ENCODE measurements at places on chromosomes 7 and 10.

GRCh38 chr10:22834471-22834870, 93.4 kb upstream of the ARMC3 start:
- DNase-seq = no peak

GRCh38 chr10:112526139-112526538, 79.1 kb downstream of the VTI1A start:
- peak; percentile 78 for DNase-seq

- DNase-seq = no peak
These were observed 4.1 kb downstream of the FHIP2A start for GRCh38 chr10:114825513-114826253.

DNA sequence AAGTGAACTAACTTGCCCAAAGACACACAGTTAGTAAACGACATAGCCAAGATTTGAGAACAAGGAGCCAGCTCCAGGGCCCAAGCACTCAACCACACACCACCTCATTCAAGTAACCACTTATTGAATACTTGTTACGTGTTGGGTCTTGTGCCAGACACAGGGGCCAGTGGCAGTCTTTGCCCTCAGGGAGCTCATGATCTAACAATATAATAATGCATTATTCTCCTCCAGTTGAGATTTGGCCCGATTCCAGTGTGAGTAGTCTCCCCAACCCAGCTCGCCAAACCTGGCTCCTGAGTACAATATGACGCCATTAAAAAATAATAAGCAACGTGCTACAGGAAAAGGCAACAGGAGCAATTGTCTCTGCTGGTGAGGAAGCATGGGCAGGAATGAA, 14.4 kb upstream of the STK17A start:
- no peak for DNase-seq

DNA sequence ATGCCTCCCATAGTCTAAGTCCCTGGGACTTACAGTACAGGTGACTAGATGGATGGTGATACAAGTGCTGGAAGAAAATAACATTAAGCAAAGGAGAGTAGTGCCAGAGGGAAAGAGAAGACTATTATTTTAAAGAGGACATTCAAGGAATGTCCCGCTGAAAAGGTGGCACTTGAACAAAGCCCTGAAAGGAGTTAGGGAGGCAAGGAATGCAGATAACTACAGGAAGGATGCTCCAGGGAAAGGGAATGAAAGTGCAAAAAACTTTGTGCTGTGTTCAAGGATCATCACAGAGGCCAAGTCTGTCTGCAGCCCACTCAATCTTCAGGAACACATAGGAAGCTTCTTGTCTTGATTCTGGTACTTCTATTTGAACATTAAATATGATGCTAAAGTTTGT, 14.9 kb downstream of the ANKMY2 start:
- DNase-seq = no peak

DNA sequence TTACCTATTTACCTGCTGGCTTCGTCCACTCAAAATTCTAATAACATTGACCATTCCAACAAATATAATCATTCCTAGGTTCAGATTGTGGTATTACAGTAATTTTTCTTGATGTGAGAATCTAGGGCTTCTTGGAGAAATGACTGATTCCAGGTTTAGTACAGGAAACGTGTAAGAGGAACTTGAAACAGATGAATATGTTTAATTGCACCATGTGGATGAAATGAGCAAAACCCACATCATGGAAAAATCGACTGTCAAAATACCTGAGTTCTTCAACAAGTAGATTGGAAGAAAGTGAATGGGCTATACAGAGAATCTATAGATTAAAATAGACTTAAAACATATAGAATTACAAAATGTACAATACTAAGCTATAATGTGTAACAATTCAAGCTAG, 24.9 kb upstream of the OR9A4 start:
- no peak for DNase-seq

GRCh38 chr7:130758429-130759056, 24.5 kb upstream of the KLF14 start:
- peak; percentile 76 for DNase-seq

- peak; percentile 66 for DNase-seq
These were observed 27.7 kb downstream of the ZNF775 start for GRCh38 chr7:150406567-150407421.

- DNase-seq = no peak
These were observed 22.6 kb upstream of the LRRC72 start for GRCh38 chr7:16504019-16504418.

DNA sequence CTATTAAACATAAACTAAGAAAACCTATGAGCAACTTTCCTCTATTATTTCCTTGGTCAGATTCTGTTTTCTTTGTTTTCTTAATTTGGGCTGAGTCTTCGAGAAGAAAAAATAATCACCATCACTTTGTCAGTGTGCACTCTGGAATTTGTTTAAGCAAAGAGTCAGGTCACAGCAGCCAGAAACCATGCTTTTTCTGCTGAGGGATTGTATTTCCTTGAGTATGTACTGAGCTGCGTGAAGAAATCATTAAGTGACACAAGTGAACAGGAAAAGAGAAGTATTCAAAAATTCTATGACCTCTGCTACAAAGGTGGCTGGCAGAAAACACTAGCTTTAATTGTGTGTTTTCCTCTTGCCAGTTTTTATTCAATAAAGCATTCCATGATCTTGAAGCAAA, 249.6 kb downstream of the VTI1A start:
- DNase-seq = no peak

GRCh38 chr10:43734716-43735115, 86.0 kb upstream of the ZNF32 start:
- DNase-seq = no peak

- DNase-seq = no peak
These were observed 13.5 kb upstream of the GTPBP4 start for GRCh38 chr10:974785-975074.

- DNase-seq = peak; percentile 59
These were observed 29.3 kb upstream of the ADD3 start for GRCh38 chr10:109978481-109978880.

- no peak for DNase-seq
These were observed 181.6 kb upstream of the HDAC9 start for GRCh38 chr7:18313965-18314364.

- no peak for DNase-seq
These were observed 582.8 kb upstream of the NRP1 start for GRCh38 chr10:33917069-33917780.

GRCh38 chr10:100713049-100713858, 32.1 kb upstream of the PAX2 start:
- no peak for DNase-seq

DNA sequence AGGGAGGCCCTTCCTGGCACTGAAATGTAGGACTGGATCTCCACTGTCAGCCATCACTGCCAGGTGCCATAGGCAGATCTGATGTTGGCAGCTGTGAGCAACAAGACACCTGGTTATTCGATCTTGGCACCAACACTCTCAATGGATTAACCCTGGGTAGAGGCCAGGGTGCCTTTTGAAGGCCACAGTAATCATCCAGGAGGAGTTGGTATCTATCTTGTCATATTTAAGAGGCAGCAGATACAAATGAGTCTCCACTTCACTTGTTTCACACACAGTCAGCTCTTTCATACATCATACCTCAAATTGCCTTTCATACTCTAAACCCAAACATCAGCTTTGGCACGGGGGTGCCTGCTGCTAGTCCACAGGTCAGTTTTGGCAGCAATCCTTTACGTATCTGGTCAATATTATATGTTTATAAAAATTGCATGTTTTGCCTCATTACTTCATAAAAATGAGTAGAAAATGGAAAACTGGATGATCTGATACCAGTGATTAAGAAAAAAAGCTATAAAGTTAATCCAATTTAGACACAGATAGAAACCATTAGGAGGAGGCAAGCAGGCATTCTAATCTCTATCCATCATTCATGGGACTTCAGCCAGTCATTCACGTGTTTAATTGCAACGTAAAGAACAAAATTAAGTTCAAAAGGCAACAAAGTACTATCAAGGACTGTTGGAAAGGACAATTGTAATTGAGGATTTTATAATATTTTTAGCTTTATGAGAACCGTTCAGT, 12.7 kb upstream of the CACUL1 start:
- DNase-seq = peak; percentile 24

DNA sequence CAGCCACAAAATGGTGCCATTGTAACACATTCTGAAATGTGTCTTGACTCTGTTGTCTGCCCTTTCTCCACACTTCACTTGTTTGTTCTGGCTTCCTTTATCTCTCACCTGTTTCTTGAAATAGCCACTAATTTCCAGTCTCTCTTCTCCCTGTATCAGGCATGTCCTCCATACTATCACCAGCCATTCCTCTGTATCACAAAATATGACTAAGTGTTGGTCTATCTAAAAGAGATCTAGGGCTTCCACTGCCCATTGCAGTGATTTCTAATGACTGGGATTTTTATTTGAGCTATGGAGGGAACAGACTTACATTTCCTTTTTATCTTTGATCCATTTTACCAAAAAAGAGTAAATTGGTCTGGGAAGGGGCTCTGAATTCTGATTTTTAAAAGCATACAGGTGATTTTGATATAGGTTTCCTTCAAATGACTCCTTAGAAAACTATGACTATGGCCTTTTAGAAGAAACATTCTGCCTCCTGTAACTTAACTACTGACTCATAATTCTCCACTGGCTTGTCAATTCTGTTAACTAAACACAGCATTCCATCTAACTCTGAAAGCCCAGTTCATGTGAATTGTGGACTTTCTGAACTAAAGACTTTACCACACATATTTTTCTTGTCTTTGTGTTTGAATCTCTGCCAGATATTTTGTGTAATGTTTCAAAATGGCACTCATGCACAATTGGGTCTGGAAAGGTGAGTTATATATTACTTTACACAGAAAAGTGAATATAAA, 1121.4 kb downstream of the XPNPEP1 start:
- no peak for DNase-seq

DNA sequence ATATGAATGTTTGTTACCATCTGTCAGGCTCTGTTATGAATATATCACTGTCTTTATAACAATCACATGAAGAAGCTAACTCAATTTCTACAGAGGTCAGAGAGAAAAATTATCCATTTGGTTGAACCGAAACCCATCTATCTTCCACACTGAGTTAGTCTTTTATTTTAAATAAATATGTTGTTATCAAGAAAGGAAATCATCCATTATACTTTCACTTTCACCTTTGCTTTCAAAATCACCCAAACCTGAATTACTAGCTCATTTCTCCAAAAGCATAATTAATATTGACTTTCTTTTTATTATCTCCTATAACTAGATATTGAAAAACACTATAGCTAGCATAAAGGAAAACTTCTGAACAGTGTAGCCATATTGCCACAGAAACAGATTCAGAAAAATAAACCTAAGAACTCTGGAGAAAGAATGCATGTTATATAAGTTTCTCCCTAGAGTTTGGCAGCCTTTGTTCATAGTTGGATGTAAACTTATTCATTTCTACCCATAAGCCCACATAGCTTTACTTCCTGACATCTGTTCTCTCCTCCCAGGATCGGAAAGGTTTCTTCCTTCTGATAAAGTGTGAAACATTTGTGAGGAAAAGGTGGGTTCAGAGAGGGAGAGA, 66.0 kb downstream of the NPSR1 start:
- DNase-seq = peak; percentile 14

DNA sequence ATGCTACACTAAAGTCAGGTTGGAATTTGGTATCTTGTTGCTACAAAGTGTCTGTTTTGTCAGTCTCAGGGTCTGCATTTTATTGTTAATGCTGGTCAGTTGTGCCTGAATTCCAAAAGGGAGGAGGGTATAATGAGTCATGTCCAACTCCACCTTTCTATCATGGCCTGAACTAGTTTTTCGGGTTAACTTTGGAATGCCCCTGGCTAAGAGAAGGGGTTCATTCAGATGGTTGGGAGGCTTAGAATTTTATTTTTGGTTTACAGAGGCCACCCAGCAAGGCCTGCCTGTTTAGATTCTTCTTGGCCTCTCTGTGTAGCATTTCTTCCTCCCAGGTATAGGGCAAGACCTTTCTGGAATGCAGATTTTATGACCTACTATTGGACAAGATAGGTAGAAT, 93.2 kb downstream of the SKIDA1 start:
- no peak for DNase-seq

DNA sequence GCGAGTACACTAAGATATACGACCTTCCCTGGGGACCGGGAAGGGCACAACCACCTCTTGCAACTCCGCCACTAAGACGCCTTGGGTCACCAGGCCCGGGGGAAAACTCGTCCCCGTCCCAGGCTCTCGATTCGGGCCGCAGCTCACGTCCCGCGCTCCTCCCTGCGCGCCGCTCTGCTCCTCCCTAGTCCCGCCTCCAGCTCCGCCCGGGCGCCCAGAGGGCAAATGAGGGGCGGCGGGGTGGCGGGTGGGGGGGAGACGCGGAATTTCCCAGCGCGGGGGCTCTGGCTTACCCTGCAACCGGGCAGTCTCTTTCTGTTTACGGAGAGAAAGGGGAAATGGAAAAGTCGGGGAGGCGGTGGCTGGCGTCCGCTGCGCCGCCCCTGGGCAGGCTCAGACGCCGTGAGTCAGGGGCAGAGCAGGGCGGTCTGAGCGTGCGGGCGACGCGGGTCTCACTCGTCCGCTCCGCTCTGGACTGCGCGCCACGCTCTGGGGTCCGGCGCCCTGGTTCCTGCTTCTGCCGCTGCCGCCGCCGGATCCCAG, at the start of gene MAP3K8:
MAP3K8 (plus strand) TSS at position 455 of the 543 bp plus-strand sequence. CDS start 4,755 bp downstream, outside the sequence.
- DNase-seq = peak; percentile 93

GRCh38 chr7:125668321-125668993, 738.8 kb upstream of the POT1 start:
- no peak for DNase-seq

DNA sequence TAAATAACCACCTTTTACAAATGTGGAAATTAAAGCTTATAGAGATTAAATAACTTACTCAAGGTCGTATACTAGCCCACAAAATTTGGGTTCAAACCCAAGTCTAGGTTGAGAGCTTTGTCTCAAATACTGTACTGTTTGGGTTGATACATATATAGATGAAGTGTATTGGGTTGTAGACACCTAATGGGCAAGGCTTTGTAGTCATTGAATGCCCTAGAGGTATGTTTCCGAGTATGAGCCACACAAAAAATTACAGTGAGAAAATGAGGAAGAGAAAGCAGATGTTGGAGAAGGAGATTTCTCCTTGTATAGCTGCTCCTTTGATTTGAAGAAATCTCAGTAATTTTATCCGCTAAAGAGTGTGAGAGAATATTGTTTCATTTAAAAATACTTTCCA, 60.6 kb downstream of the C1GALT1 start:
- DNase-seq = no peak

DNA sequence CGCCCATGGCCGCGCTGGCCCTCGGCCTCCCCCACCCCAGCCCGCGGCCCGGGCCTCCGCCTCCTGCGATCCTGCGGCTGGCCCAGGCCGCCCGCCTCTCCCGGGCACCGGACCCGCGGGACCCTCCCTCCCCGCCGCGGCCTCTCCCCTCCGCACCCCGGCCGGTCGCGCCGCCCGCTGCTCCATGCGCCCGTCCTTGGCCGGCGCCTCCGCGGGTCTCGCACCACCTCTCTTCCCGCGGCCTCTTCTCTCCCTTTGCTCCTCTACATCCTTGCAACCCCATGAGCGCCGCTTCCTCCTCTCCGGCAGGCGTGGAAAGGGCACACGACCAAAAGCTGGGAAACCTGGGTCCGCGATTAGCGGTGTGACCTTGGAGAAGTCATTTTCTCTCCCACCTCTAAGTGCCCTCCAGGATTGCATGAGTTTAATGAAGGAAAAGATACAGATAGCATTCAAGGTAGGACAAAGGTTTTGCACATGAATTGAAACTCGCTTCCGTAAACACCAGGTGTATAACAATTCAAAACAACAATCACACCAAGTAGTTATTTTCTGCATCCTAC, 448 bp upstream of the SRPK2 start:
- peak; percentile 91 for DNase-seq

GRCh38 chr10:87659571-87660483, at the start of gene PAPSS2:
Gene PAPSS2, plus strand, starts transcription at chr10:87659878. Its CDS starts 104 bp downstream, at chr10:87659982.
- peak; percentile 72 for DNase-seq

- no peak for DNase-seq
These were observed 808 bp downstream of the C10orf71 start for GRCh38 chr10:49299816-49300139.

GRCh38 chr10:11603741-11604140, 7.7 kb downstream of the USP6NL start:
- DNase-seq = peak; percentile 47
